Hematopoietic multipotent progenitor cell treated with erythropoietin and hydrocortisone succinate and interleukin-3 and kit ligand, for 17 days (in vitro differentiated cells): ENCODE measurements at places on chromosomes 6 and 20.

- no peak for DNase-seq
Measured at GRCh38 chr6:157571269-157571668, 190.3 kb downstream of the ZDHHC14 start.

DNA sequence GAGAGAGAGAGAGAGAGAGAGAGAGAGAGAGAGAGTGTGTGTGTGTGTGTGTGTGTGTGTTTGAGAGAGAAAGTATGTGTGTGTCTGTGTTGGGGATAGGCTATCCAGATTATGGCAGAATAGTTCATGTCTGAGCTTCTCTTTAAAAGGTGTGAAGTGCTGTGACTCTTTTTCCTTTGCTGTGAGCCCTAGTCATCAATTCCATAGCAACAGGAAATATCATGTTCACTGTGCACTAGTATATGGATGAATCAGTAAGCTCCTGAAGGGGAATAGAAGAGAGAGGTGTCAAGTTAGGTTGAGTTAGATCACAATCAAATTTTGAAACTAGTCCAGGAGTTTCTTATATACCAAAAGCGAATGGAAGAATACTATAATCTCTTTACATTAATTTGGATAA, 318.7 kb downstream of the RFPL4B start:
- DNase-seq, result no peak

GRCh38 chr6:110326057-110326456, 32.1 kb downstream of the METTL24 start:
- no peak for DNase-seq

GRCh38 chr6:39902136-39902535, 32.1 kb downstream of the MOCS1 start:
- DNase-seq, result no peak

DNA sequence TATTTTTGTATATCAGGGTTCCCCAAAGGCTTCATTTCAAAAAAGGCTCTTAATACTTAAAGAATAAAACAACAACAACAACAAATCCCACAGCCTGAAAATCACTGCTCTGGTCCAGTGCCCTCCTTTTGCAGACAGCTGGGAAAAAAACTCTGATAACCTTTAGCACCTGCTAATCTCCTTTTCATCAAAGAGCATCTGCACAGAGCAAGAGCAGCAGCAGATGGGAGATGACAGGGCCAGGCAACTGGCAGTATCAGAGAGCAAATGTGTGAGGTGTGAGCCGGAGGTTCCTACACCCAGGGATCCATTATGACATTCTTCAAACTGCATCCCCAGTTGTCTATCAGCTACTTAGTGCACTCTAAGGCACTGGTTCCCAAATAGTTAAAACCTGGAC, 25.7 kb downstream of the TTI1 start:
- no peak for DNase-seq

GRCh38 chr6:13500264-13500663, 12.9 kb upstream of the GFOD1 start:
- no peak for DNase-seq

- no peak for DNase-seq
Measured at GRCh38 chr6:34565722-34566137, 9.6 kb upstream of the SPDEF start.

- DNase-seq, result no peak
Measured at GRCh38 chr20:50932016-50932485, 814 bp upstream of the ADNP start.

- no peak for DNase-seq
Measured at GRCh38 chr20:14384416-14385175, 47.2 kb upstream of the FLRT3 start.

DNA sequence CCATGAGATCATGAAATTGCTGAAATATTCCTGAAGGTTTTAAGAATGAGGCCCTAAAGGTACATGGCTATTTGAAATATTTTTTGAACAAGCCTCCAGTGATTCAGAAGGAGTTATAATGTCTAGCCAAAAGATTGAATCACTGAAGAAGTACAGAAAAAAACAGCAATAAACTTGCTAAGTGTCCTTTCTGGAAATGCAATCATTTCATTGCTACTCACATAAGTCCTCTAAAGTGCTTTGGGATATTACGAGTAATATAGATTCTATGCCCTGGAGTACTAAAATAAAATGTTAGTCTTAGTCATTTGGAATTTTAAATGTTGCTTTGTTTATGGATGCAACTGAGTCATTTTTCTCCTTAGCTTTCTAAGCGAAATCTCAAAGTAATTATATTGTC, 32.7 kb downstream of the CENPW start:
- no peak for DNase-seq

DNA sequence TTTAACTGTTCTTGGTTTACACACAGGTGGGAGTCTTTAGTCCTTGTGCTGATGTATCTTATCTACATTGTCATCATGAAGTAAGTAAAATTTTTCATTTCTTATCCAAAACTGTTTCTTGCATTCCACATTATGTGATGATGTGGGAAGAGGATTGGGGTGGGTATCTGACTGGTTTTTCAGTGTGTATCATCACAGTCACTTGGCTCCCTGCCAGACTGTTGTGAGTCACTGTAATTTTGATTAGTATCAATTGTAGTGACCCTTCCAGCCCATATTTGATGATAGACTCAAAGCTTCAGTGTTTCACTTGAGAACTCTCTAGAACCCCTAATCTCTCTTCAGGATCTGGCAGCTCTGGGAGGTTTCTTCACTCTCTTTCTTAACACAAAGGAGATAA, 84.5 kb upstream of the RIN2 start:
- no peak for DNase-seq

- DNase-seq, result no peak
Measured at GRCh38 chr20:47165376-47165865, 191.1 kb downstream of the ZMYND8 start.

GRCh38 chr6:35146453-35146852, 5.3 kb upstream of the TCP11 start:
- no peak for DNase-seq

GRCh38 chr6:12007473-12007872, 4.6 kb upstream of the HIVEP1 start:
- DNase-seq, result no peak

GRCh38 chr6:106746652-106747051, 117.3 kb downstream of the QRSL1 start:
- DNase-seq, result no peak

DNA sequence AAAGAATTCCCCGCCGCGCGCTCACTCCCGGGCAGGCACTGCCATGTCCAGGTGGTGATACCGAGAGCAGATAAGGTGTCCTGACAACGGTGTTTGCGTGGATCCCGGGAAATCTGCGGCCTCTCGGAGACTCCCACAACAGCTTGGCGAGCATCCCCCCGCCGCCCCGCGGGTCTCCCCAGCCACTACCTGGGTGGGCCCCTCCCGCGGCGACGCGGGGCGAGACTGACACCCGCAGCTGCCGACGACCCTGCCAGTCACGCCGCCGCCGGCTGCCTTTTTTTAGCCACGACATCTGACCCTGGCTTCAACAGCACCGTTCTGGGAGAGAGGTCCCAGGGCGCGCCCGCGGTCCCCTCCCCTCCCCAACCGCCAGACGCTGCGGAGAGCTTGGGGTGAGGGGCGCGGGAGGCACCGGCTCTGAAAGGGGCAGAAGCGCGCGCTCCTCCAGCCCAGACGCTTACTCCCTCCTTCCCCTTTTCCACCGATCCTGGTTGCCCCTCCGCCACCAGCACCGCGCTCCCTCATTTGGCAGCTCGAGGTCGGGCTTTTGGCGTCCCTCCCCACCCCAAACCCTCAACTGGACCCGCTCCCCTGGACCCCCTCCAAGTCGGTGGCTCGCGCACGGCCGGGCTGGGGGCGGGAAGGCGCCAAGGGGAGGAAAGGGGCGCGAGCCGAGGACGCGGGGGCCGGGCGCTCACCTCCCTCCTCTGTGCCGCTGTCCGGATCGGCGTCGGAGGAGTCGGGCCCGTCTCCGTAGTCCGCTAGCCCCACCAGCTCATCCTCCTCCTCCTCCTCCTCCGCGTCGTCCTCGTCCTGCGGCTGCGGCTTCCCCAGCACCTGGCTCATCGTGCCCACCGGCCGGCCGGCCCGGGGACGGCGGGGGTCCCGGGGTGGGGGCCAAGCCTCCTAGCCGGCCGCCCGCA, 665 bp downstream of the RRAGD start:
- no peak for DNase-seq

DNA sequence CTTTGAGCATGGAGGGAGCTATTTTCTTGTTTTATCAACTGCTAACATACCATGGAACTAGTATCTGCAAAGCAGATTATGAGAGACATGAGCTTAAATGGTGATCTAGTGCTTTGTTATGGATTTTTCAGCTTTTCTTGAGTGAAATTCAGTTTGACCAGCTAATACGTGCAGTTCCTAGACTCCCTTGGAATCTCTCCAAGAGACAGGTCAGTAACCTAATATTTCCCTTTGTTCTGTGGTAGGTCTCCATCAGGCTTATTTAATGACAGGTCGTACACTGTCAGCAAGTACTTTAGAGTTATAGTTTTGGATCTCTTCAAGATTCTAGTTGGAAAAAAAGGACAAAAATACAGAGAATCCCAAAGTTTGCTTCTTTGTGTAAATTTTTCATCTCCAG, 43.9 kb downstream of the HDAC2 start:
- no peak for DNase-seq

DNA sequence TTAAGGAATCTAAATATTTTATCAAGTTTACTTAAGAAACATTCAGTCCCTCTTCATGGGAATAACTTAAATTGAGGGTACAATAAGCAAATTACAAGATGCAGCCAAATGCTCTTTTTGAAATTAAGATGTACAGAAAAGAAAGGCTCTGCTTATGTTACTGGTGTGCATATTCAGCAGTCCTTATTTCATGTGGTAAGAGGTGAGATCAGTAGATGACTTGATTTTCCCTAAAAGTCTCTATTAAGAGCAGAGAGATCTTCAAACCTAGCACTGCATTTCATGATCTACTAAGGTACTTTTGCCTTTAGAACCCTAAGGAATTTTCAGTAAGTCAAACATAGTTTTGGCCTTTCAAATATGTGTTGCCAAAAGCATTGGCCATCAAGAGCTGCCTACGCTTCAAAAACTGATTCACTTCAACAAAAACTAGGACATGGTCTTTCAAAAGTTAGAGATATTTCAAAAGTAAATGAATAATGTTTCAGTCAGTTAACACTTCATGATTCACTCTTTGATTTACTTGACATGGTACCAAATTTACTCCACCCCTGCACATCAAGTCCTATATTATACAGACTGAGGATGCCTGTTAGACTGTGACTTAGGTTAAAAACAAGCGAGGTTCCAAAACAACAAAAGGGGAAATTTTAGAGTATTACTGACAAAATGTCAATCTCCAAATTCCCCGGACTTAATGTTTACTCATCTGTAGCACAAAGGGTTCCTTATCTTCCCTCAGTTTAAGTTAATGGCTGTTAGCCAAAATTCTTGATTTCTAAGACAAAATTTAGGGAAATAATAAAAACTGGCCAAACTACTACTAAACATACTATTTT, 19.2 kb downstream of the C6orf62 start:
- no peak for DNase-seq

DNA sequence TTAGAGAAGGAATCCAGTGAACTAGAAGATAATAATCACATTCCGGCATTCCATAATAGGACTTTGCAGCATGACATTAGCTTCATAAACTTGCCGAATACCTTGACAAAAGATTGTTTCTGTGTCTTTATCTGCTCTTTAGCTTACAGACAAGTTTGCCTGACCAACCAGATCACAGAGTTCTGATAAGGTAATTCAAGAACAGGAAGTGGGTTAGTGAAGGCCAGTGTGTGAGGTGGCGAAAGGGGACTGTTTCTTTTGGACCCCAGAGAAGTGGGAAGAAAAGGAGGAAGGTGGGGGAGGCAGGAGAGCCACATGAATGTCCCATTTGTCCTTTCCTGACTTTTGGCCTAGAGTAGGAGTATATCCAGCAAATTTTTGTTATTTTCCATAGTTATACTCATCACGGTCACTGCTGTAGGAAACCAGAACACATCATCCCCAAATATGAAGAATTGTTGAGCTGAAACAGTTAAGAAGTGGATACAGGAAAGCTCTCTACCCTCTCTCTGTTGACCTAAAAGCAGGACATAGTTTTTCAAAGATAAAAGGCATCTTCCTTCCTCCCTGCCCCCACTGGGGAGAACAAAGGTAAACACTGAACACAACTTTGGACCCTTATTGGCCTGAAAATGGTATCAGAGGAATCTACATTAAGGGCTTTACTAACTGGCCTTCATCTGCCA, 72.4 kb upstream of the TNFAIP3 start:
- DNase-seq, result no peak

- DNase-seq, result no peak
Measured at GRCh38 chr6:159093609-159094443, 49.0 kb upstream of the TAGAP start.

DNA sequence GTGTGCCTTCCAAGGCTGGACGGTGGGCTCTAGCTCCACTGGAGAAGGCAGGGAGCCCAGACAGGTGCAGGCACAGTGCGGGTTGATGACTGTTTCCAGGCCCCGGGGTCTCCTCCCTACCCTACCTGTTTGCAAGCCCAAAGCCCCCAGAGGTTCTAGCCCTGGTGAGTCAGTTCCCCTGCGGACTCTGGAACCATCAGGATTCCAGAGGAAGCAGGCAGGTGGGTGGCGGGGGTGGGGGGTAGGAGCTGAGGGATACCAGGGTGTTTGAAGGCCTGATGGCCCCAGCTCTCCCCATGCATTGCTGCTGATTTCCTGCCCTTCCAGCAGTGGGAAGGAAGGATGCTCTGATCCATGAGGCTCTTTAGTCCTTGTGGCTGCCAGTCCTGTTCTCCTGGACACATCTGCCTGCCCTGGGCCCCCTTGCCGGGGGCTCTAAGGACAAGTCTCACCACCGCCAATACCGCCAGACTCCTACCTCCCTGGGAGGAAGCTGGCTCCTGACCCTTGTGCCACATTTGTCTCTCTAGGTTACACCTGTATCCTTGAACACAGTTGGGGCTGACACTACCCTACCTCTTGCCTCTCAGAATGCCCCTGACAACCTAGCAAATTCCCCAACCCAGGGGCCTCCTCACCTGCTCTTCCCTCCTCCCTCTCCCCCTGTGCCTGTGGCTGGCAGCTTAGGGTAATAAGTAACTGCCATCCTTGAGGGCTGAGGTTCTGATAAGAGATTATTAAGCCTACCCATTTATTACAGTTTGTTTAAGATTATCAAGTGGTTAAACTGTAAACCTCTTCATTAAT, 21.7 kb downstream of the KCNK5 start:
- DNase-seq, result no peak

DNA sequence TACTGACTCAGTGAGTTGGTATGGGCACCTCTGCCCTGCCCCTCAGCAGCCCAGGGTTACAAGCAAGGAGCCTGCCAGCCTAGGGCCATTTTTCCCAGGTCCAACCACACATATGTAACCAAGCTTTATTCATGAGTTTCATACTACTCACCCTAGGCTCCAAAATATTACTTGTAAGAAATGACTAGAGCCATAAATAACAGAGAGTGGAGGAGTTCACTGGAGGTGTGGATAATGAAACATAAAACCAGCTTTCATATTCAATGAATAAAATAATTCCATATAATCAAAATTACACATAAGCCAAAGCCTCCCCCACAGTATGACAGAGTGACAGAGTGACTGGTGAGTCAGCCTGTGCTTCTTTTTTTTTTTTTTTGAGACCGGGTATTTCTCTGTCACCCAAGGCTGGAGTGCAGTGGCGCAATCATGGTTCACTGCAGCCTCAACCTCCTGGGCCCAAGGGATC, 229.8 kb upstream of the SASH1 start:
- DNase-seq, result no peak
